M059J (cell line): ENCODE measurements at places on chromosomes 7 and 10.
A peak's percentile ranks its signal among the peaks of the same experiment; 100 is the strongest.

DNA sequence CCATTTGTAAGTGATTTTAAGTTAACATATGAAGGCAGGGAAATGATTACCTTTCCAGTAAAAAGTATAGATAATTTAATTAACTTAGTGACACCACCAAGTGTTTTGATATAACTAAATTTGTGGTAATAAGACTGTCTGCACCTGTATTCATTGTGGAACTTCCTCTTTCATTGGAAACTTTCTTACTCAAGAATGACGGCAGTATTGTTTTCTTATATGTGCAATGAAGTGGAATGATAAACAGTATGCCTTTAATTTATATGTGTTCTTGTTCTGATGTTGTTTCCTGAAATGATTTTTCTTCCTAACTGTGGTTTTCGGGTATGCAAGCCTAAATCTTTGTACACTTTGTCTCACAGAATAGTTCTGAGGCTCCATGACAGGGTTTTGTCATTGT is 46.4 kb downstream of the CASD1 start:
- DNase-seq, result no peak

DNA sequence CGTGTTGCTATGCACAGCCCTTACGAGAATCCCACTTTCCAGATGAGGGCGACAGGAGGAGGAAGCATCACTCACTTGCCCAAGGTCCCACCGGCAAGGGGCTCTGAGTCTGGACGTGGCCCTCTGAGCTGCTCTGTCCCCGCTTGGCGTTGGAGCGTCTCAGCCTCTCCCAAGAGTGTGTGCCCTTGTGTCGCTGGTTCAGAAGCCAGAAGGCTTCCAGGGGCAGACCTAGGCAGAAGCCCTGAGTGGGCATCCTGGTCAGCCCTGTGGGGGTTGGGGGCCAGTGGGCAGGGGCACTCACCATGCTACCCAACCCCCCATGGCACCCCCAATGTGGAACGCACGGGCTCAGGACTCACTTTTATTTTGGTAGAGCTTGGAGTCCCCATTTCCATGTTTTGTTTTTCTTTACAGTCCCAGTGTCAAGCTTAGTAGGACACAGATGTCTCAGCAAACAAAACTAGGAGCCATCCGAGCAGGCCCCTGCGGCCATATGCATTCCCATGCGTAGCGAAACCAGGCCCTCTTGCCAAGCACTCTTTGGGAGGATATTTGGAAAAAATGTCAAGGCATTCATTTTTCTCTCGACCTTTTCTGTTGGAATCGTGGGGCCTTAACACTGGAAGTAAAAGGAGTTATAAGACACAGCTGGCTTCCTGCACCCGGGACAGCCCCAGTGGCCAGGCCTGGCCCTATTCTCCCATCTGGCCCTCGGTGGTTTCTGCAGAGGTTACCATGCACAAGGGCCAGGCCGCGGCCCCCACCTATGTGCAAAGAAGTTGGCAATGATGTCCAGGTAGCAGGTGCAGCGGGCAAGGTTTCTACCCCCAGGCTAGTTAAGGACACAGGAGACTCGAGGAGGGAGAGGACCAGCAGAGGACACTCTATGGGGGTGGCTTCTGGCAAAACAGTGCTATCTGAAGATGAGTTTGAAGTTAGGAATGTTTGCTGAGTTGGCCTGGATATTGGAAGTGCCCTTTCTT is 97.0 kb downstream of the LHPP start:
- no peak for DNase-seq

DNA sequence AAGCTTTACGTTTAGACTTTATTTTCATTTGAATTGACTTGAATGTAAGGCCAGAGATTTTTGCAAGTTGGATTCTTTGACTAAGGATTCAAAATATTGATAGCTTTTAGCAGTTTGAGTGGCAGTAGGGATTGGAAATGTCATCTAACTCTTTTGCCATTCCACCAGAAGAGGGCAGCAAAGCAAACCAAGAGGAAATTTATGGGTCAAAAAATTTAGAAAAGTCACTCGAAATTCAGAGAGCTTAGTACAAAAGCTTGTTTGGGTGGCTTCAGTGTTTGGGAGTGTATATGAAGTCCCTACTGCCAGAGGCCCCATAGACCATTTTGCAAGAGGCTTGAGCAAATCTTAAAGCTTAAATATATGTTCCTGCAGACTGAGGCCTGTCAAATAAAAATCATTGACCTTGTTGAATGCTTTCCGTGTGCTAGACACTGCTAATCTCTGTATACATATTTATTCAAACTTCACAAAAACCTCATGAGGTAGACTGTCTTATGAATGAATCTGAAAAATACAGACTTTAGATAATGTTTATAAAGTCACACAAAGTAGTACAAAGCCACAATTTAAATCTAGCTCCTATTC is 44.6 kb upstream of the RSBN1L start:
- peak; percentile 46 for DNase-seq

DNA sequence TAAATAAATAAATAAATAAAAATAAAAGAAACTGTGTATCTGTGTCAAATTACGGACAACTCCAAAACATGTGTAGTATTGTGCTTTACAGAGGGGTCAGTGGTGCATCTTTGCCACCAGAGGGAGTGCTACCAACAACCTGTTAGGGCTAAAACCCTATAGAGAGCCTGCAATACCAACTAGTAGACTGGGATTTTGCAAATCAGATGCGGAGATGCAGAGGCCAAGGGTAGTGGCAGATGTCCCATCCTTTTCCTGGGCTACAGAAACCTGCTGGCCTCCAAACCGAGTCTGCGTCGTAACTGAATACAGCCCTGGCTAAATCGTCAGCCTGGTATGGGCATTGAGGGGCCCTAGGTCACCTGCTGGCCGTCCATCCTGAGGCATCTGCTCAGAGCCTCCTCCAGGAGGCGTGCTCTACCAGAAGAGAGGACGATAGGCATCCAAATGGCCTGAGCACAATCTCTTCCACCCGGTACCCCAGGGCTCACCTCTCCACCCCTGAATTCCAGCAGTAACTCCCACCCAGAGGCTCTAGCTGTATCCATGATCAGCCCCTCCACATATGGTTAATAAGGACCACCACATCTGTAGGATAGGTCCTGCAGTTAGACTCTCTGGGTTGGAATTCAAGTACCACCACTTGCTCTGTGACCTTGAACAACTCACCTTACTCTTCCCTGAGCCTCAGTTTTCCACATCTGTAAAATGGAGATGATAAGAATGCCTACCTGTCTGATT is 6.2 kb upstream of the RRP12 start:
- DNase-seq, result peak; percentile 78

GRCh38 chr10:80517416-80518142 is 20.1 kb upstream of the SH2D4B start:
- DNase-seq, result no peak

GRCh38 chr7:29084832-29085231 is 61.5 kb downstream of the CPVL start:
- DNase-seq, result no peak

DNA sequence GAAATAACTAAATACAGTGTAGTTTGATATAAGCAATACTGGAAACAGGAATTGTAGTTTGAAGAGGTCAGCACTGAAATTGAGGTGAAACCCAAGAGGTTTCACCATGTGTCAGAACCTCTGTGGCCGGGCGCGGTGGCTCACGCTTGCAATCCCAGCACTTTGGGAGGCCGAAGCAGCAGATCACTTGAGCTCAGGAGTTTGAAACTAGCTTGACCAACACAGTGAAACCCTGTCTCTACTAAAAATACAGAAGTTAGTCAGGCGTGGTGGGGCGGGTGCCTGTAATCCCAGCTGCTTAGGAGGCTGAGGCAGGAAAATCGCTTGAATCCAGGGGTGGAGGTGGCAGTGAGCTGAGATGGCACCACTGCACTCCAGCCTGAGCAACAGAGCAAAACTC is 13.7 kb downstream of the AHCYL2 start:
- DNase-seq, result no peak

- DNase-seq, result no peak
These were observed 7.4 kb downstream of the PPRC1 start for GRCh38 chr10:102140218-102140617.

DNA sequence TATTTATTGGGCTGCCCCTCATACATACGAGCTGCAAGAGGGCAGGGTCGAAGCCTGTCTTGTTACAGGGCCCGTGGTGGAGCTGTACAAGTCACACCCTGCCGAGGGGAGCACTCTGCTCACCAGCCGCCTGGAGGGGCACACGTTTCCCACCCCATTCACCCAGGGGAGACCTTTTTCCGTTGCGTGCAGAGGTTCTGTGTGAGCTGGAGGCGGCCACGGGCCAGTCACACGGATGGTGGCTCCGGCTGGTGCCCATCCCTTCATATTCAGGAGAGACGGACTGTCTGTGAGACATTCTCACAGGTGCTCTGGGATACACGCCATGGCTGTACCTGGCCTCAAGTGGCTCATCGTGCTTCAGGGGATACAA is 47.9 kb upstream of the FAM20C start:
- DNase-seq, result no peak

GRCh38 chr7:39428221-39428620 is 138.0 kb upstream of the YAE1 start:
- DNase-seq, result peak; percentile 88

DNA sequence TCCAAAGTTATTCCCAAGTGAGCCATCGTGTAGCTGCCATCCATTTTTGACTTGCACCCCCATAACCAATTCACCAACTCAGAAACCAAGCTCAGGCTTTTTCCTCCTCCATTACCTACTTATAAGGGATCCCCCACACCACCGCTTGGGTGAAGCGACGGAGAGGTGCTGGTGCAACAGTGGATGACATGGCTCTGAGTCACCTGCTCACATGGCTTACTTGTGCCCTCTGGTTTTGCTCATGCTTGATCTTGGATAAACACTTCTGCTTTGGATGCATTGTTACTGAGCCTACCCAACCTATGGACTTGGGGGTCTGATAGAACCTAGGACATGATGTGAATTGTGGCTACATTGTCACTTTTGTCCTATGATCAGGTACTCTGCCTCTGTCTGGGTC is 12.0 kb upstream of the AKR1B1 start:
- DNase-seq, result peak; percentile 92

DNA sequence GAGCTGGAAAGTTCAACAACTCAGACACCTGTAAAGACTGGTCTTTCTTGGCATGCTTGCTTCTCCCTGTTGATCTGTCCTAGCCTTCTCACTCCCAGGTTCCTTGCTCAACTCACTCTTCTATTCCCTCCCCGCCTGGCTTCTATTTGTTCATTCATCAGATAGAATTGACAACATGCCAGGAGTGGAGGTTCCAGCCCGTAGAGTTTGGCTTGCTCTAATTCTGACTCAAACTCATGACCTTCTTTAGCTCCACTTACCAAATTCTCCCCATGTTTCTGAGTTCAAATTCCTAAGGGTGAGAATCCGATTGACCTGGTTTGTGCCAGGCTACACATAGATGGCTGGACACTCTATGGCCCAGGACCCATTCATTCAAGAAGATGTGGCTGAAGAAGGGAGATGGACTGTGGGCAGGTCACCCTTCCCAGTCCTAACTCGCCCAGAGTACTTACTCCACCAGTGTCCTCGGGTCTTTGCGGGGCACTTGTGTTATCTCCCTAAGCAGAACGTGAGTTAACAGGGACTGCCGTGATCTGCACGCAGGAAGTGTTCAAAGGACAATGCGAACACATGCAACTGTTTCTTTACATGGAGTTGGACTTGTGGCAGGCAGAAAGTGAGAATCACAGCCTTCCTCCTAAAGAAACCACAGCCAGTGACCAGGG is 4.0 kb upstream of the TMEM236 start:
- no peak for DNase-seq

DNA sequence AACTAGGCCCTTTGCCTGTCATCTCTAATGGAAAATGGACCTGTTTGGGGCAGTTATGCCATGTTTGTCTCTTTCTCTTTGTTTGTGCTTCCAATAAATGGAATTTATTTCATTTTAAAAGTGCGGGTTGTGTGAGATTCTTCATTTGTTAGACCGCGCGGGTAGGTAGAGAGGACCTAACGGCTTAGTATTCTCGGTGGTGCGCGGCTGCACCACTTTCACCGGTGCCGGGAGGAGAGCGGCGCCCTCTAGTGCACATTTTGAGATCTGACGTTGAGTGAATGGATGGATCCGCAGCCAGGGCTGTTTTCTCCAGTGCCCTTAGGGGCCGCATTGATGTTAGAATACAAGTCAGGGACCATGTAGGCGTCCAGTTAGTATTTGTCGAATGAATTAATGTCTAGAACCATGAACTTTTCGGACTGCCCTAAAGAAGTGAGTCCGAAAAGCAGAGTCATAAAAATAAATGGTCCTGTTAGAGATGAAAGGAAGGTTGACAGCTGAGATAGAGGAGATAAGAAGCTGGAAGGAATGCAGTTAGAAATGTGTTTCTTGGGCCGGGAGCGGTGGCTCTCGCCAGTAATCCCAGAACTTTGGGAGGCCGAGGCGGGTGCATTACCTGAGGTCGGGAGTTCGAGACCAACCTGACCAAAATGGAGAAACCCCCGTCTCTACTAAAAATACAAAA is 29.3 kb upstream of the GIMAP8 start:
- DNase-seq, result peak; percentile 81

DNA sequence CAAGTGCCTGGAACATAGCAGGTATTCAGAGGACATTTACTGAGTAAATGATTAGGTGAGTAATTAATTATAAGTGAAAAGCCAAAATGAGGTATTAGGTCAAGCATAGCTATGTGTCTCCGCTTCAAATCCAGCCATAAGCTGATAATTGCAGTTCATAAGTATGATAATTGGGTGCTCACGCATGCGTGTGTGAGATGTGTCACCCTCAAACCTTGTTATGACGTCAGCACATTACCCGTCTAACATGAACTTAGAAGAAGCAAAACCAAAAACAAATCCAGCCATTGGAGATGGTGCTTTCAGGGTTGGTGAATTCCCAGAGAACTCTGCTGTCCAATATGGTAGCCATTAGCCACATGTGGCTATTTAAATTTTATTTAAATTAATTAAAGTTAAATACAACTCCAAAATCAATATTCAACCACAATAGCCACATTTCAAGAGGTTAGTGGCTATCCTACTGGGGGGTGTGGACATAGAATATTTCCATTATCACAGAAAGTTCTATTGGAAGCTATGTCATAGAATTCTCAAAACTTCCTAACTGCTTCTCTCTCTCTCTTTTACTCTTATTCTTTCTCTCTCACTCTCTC is at the start of gene CPA5:
TSS of gene CPA5 (plus strand) at position 546 of the 596 bp plus-strand sequence. CDS start 1,670 bp downstream, outside the sequence.
- DNase-seq, result no peak

- peak; percentile 8 for DNase-seq
These were observed 128.3 kb upstream of the MKI67 start for GRCh38 chr10:128254476-128254875.

DNA sequence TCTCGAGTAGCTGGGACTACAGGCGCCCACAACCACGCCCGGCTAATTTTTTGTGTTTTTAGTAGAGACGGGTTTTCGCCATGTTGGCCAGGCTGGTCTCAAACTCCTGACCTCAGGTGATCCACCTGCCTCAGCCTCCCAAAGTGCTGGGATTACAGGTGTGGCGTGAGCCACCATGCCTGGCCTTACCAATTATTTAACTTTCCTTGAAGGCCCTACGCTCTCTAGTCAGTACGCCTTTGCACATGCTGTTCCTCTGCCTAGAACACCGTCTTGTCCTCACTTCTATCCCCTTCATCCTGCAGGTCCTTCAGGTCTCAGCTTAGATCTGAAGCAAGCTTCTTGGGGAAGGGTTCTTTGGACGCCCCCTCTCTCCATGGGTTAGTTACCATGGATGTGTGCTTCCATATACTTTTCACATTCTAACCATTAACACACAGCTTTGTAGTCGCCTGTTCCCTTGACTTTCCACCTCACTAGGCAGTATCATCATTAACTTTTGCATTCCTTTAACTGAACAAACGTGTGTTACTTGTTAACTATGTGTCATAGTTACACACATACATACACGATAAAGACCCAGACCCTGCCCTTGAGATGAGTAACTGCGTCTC is 592 bp upstream of the ATP6V1F start:
- DNase-seq, result no peak
